ENCODE measurements at places on chromosomes 5 and 9. TPM values are rescaled to one million over a fixed set of nuclear protein-coding genes. Genes with fewer than 3 reads are reported as not detected.

GRCh38 chr5:118434522-118434921 lies 553.8 kb downstream of the DTWD2 start:
- no peak for DNase-seq

DNA sequence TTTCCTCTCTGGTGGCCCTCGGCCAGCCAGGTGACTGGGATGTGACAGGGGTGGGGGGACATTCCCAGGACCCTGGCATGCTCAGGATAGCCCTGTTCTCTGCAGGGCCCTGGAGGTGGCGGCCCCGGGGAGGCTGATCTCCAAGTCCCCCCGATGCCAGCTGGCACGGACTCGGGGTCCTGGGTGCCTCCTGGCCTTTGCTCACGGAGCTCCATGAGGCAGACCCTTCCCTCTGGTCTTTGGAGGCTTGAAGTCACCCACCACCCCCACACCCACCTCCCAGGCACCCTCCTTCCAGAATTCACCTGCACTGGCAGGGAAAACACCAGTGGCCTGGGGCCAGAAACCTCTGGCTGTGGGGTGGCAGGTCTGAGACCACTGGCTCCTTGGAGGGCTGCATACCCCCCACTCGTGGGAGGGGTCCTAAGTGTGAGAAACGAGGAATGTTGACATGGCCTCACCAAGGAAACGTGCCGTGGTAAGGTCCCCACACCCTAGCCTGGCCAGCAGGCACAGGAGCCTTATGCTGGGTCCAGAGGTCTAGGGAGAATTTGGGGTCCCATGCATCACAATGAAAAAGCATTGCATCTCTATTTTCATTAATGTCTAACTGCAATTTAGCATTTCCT lies 130.8 kb upstream of the FAM120A start:
- DNase-seq, result no peak

DNA sequence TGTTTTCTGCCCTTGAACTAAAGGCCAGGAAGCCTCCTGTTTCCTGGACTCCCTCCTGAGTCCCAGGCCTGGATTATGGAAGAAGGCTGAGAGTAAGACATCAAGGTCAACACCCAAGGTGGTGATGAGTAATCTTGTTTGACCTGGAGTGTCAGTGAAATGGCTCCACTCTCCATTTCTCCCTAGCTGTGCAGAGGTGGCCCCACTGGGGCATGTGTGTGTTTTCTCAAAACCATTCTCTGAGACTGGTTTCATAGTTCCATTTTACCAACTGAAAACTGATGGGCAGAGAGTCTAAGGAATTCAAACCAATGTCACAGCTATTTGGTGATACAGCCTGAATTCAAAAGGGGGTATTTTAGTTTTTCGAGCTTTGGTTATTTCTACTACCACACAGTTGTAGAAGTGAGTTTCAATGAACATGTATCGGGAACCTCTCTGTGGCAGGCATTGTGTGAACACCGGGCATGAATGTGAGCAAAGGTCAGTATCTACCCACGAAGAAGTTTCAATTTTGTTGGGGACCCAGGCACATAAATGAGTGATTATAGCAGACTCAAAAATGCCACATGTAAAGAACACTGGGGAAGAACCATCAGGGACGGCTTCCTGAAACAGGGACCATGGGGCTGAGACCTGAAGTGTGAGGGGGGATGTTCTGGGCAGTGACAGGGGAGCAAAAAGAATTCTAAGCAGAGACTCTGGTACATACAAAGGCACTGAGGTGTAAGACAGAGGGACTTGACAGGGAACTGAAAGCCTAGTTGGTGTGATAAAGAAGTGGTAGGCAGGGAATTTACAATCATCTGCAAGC lies 269.6 kb upstream of the KLF4 start:
- no peak for DNase-seq

DNA sequence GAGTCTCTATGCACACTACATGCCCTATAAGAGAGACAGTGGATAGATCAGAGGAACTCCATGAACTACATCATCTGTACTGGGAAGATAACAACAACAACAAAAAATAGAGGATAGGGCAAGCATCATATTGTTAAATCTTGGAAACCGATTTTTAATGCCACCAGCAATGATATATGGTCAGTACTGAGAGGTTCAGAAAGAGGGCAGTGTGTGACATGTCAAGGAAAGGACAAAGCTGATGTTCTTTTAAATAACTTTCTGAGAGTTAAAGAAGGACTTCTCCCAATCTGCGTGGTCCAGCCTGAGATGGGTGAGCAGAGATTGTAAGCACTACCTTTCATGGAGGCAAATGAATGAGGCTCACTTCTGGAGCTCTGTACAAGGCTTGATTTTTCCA lies 62.0 kb upstream of the PHF24 start:
- DNase-seq, result no peak

- no peak for DNase-seq
Measured at GRCh38 chr9:99433555-99433954, 211.5 kb downstream of the SEC61B start.

Gene FREM1
- 2.9 TPM for total RNA-seq

Gene SMIM33
- not detected for total RNA-seq

DNA sequence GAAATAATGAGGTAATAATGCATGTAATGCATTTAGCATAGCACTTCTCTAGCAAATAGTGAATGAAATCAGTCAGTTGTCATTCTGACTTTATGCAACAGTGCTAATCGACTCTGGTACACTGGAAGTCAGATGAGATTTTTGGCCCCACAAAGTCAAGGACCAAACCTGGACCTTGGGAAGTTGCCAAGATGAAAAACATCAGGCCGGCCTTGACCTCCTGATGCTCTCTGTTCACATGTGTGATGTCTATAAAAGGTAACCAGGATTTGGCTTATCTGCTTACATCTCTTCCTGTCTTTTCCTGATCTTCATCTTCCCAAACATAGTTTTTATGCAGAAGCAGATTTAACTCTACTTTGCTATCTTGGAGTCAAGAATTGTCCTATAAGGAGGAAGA lies 39.5 kb downstream of the SLC22A5 start:
- DNase-seq, result no peak

Gene MOCS2
- total RNA-seq, result 93.6 TPM

Gene SLC1A3
- 95.4 TPM for total RNA-seq

DNA sequence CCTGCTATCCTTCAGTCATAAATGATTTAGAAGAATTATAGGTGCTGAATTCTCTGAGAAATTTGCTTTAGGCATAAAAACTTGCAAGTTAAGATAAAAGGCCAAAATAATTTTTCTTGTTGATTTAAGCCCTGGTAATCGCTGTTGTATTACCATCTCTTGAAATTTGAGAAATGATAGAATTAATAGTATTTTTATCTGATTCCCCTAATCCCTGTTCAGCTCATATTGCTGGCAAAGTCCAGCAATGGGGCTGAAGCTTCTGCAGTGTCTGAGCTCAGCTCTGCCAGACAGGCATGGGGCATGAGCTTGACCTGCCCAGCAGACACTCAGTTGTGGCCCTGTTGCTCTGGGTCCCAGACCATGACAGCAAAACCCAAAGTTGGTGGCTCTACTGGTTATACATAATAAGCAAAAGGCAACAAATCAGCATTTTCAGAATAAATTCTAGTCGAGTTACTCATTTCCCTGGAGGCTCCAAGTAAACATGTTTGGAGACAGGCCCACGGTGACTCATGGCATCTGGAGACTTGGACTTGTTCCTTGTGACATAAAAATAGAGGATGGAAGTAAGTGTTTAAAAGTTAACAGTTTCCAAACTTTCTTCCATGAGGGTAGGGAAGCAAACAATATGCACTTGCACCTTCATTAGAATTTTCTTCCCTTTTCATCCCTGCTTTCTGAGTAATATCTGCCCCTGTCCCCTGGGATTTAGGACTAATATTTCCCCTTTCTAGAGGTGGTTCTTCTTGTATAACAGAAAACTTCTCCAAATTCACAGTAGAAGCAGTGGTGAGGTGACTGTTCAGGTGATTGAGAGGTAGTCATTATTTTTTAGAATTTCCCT lies 60.2 kb upstream of the SLC2A8 start:
- DNase-seq, result no peak

DNA sequence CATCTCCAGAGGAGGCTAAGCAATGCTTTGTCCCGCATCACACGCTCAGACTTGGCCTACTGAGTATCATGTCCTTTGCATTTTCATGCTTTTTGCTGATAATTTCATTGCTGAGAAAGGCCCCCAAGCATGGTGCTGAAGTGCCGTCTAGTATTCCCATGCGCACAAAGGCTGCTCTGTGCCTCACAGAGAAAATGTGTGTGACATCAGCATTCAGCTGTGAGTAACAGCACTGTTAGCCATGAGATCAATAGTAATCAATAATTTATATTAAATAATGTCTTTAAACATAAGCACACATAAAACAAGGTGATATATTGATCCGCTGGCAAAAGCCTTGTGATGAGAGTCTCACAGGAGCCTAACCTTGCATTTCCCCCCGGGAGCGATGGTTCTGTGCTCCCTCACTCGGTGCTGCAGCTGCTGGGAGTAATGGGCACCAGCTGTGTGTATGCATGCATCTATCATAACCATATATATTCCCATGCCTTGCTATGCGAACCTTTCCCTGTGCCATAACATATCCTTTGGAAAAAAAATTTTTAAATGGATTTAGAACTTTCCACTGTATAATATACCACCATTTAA lies 50.4 kb upstream of the RNF130 start:
- no peak for DNase-seq

- no peak for DNase-seq
Measured at GRCh38 chr5:5719292-5719691, 296.8 kb downstream of the ICE1 start.

Gene RNF183
- total RNA-seq, result not detected

Measured in Right ventricle myocardium inferior (tissue), 1 donor.